Activated T-cell treated with anti-CD3 and anti-CD28 coated beads for 48 hours (primary cell): ENCODE measurements at places on chromosomes 13 and 19.

DNA sequence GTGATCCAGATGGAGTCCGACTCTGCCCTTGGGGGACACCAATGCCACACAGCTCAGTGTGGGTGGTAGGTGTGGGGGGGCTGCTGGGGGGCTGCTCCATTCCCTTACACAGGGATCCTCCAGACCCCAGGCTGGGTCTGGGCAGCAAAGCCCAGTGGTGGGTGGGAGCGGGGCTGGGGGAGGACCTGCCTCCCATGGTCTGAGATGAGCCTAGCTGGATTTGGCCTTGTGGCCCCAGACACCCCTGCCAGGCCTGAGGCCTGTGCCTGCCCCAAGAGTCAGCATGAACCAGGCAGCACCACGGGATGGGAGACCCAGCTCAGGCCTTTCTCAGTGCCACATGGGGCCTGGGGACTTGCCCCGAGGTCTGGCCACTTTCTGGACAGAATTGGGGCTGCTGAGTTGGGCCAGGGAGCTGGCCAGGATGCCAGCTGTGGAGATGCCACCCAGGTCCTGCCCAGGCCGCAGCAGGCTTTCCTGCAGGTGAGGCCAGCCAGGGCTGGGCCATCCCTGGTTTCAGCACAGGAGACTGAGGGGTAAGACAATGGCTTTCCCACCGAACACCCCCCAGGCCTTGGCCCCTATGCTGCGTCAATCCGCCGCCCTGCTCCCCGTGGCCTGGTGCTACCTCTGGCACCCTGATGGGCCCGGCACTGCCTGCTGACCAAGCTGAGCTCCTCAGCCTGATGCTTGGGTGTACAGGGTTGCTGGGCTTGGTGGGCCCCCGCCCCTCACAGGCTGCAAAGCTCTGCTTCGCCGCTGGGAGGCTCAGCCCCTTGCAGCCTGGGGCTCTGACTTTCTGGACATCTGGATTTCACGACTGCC, 24.2 kb downstream of the CEBPG start:
- no peak for DNase-seq

DNA sequence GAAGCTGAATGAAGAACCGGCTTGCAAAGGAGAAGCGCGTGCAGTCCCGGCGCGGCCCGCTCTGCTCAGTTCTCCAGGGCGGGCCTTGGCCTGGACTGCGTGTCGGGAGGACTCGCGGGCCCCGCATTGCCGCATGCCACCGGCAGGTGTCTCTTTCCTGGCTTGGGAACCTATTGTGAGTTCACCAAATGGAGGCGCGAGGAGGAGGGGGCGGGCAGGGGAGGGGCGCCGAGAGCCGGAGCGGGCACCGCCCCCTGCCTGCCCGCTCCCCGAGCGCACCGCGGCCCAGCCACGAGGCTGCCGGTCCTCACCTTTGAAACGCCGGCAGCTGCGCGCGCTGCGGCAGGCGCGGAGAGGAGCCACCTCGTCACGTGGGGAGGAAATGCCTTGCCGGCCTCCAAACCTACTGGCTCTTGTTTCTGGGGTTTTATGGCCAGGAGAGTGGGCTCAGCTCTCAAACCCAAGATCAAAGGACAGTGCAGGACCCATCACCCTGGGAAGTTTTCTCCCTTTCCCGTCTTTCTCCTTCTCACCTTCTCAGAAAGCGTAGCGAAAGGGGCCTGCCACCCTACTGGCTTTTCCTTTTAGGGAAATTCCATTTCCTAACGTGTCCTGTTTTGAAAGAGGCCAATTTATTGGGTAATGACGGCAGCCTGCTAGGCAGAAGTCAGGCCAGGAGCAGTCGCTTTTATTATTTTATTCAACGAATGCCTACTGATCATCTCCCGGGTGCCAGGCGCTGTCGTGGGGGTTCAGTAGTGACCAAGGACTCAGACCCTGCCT, 13.8 kb upstream of the UBE2L5 start:
- peak; percentile 91 for DNase-seq

GRCh38 chr19:13150931-13151604, 857 bp downstream of the IER2 start:
- no peak for DNase-seq

GRCh38 chr13:99027260-99027659, 49.4 kb upstream of the DOCK9 start:
- no peak for DNase-seq

DNA sequence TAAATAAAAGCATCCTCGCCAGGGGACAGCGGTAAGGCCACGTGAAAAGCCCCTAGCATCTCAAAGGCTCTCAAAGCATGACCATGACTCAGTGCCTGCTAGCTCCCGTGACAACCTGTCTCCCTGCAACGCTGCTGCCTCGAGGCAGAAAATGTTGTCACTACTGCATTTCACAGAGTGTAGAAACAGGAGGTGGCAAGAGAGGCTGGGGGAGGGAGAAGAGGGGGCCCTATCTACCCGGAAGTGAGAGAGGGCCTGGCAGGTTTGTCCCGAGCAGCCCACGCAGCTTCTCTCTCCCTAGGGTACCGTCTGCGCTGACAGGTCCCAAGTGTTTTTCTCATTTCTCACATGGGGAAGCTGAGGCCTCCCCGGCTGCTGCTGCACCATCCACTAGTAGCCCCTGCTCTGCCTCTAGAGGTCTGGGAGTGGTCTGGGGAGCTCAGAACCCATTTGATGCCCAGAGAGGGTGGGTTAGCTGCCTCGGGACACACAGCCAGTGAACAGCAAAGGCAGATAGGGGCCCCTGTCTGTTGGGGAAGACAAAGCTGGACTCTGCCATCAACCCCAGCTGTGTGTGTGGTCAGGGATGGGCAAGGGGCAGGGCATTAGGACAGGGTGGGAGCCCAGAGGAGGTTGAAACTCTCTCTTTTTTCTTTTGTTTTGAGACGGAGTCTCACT, 3.7 kb downstream of the TINCR start:
- no peak for DNase-seq

- DNase-seq: no peak
Measured at GRCh38 chr13:27926644-27927434, 7.0 kb downstream of the PDX1 start.

DNA sequence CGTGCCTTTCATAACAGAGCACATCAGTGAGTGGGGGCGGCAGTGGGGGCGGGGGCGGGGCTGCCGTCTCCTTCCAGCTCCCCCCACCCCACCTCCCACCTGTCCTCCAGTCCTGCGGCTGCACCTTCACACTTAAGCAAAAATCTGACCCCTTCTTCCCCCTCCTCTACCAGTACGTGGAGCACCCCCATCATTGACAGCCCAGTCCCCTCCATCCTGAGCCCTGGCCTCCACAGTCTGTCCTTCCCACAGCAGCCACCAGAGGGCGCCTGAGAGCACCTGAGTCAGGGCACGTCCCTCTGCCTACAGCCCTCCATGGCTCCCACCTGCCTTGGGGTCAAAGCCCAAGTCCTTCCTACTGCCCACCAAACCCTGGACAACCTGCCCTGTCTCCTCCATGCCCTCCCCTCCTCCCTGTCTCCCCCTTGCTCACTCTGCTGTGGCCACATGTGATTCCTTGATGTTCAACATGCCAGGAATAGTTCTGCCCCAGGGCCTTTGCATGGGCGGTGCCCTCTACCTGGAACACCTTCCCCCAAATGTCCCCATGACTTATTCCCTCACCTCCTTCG, 4.0 kb downstream of the EBI3 start:
- DNase-seq: peak; percentile 74
